GM23248 (cell line): ENCODE measurements at places on chromosomes 16 and 17.

DNA sequence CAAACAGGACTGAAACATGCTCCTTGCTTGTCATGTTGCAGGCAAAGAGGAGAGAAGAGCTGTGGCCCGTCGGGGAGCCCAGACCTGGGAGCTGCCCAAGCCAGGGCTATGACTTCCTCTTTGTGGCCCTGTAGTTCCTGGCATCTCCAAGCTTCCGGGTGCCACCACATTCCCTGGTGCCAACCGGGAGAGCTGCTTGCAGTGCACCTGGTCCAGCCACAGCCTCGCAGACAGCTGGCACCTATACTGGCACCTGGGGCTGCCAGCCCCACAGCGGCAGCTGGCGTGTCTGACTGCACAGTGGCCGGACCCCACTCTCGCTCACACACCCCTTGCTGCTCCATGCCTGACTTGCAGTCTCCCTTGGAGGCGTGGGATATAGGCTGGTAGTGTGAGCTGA is 37.1 kb upstream of the FOXJ1 start:
- no peak for DNase-seq

DNA sequence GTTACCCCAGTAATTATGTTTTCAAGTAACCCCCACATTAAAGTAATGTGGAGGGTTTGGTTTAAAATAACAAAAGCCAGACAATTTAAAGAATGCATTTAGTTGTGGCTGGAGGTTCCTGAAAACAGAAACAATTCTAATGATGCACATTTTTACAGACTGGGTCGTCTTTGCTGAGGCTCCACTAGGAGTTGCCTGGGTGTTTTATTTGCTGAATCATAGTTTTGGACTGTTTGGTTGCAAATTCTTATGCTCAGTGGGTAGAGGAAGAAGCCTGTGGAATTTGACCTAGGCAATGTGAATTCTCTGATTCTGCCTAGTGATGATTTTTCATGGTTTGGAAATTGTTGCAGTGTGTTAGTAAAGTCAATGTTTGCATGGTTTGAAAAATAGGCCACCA is 16.3 kb downstream of the SHISA9 start:
- no peak for DNase-seq

- no peak for DNase-seq
Observed at GRCh38 chr17:5506307-5506706, 19.9 kb downstream of the MIS12 start.

DNA sequence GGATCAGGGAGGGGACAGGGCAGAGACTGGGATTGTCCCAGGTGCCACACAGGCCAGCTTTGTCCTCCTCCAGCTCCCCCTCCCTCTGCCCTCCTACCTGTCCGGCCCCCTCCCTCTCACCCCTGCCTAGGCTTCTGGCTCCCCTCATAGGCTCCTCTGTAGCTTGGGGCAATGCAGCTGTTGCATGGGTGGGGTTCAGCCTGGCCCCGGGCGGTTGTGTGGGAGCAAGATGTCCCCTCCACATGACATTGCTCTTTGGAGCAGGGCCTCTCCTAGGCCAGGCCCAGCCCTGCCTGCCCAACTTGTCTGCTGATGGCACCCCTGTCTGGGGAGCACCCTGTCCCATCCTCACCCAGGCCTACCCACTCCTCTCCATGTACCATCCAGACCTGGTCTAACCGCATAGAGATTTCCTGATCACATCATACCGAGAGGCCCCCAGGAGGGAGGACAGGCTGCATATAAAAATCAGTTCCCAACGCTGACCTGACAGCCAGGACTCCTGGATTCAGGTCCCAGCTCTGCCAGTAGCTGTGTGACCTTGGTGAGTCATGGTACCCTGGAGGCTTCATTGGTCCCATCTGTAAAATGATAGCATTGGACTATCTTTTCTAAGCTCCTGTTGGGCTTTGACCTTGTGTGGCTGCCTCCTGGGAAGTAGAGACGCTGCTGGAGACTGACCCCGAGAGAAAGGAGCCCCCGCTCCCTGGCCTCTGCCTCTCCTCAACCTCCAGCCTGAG is 48.8 kb upstream of the DLX4 start:
- no peak for DNase-seq

- no peak for DNase-seq
Observed at GRCh38 chr16:12459391-12460063, 344.2 kb downstream of the CPPED1 start.
